ENCODE measurements at places on chromosomes 12 and 14. TPM values are rescaled to one million over a fixed set of nuclear protein-coding genes. Genes with fewer than 3 reads are reported as not detected.

ANKS1B gene
- total RNA-seq: 0.13 TPM

FANCM gene
- 7.2 TPM for total RNA-seq

MTRFR gene
- 8.7 TPM for total RNA-seq

ADCY4 gene
- 26.8 TPM for total RNA-seq

CCND2 gene
- 57.6 TPM for total RNA-seq

TCL1B gene
- not detected for total RNA-seq

TAS2R20 gene
- total RNA-seq: 0.13 TPM

TSPAN8 gene
- not detected for total RNA-seq

INSM2 gene
- total RNA-seq: not detected

CCDC196 gene
- not detected for total RNA-seq

COPZ1 gene
- 171 TPM for total RNA-seq

B4GALNT3 gene
- total RNA-seq: 0.13 TPM

LMNTD1 gene
- total RNA-seq: 0.07 TPM

MYH7 gene
- not detected for total RNA-seq

MUCL1 gene
- total RNA-seq: not detected

SLC2A14 gene
- not detected for total RNA-seq

KRT78 gene
- not detected for total RNA-seq

HNF1A gene
- not detected for total RNA-seq

BDKRB2 gene
- total RNA-seq: 1.9 TPM

VCPKMT gene
- 5.2 TPM for total RNA-seq

MYF5 gene
- not detected for total RNA-seq

DNAAF2 gene
- 5.9 TPM for total RNA-seq

OR4E2 gene
- total RNA-seq: not detected

RIMBP2 gene
- total RNA-seq: not detected

Data from mammary microvascular endothelial cell (primary cell).